Fibroblast of skin of right quadriceps (primary cell): ENCODE measurements at places on chromosomes 3 and 15.

- DNase-seq = no peak
Observed at GRCh38 chr3:195763076-195763830, 42.5 kb downstream of the MUC20 start.

DNA sequence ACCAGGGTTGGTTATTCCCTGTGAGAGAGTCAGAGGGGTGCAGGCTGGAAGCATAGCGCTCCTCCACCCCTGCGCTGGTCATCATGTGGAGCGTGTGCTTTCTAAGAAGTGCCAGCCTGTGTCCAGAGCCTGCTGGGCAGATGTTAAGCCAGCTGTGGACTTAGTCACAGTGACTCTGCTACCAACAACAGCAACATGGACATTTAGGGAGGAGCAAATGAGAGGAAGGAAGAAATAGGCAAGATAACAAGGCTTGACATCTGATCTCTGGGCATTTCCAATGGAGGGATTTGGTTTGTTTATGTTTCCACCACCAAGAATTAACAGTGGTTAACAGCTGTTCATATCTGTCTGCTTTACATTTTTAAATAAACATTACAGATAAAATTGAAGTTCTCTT, 36.4 kb upstream of the MYZAP start:
- no peak for DNase-seq

GRCh38 chr15:76328958-76329357, 7.6 kb upstream of the ISL2 start:
- no peak for DNase-seq

GRCh38 chr15:40420071-40420713, 14.6 kb downstream of the IVD start:
- no peak for DNase-seq

DNA sequence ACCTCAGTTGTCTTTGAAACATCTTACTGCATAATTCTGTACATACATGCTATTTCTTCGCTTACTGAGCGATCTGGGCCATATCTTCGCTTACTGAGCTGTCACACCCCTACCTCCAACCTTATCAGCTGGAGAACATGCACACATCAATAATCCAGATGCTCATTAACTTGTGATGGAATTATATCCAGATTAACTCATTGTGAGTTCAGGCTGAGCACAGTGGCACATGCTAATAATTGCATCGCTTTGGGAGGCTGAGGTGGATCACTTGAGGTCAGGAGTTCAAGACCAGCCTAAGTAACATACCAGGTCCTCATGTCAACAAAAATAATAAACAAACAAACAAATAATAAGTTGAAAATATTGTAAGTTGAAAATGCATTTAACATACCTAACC, 19.3 kb upstream of the ANXA2 start:
- no peak for DNase-seq

- DNase-seq = no peak
Observed at GRCh38 chr3:67901681-67902080, 247.3 kb upstream of the SUCLG2 start.

DNA sequence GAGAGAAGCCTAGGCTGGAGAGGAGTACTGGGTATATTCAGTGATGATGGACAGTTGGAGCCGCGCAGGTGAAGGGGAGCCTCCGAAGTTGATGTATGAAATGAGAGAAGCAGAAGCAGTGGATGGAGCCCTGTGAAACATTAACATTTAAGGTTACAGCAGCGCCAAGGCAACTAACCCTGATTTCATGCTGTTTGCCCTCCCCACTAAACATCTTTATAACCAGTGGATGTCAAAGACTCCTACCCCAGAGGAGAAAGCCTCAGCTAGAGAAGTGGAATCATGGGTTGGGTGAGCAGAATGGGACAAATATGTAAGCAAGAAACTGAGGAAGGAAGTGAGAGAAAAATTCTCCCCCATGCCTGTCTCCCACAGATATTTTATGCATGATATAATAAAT, 92.0 kb upstream of the NMNAT3 start:
- no peak for DNase-seq

- DNase-seq = no peak
Observed at GRCh38 chr3:52846432-52846965, 11.7 kb upstream of the MUSTN1 start.

DNA sequence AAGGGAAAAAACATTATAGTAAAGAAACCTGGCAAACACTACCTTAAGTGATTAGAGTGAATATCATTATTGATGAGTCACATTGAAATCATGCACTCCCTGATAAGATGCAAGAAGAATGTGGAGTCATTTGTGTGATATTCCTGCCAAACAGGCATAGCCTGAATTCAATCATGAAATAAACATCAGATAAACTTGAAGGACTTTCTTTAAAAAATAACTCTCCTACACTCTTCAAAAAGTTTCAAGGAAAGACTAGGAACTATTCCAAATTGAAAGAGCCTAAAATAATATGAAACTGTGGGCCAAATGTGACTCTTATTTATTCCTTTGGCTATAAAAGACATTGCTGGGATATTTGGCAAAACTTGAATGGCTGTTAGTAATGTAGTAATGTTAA, 625.7 kb upstream of the LMCD1 start:
- no peak for DNase-seq

GRCh38 chr3:31230425-31231223, 302.1 kb upstream of the STT3B start:
- no peak for DNase-seq

- DNase-seq = no peak
Observed at GRCh38 chr3:109413049-109413448, 75.7 kb upstream of the DPPA4 start.

DNA sequence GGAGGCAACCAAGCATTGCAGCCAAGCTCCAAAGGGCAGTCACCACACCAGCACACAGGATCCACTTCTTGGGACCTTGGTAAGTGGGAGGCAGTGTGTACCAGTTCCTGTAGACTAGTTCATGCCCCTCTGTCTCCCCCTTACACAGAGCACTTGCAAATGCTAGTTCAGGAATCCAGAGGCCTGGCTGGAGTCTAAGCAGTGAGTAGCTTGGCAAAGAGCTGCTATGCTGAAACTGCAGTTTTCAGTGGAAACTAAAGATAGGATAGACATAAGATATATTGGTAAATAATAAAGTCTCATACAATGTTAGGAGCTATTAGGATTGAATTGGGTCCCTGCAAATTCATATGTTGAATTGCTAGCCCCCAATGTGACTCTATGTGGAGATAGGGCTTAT, 13.9 kb upstream of the SLC41A3 start:
- no peak for DNase-seq

- DNase-seq = no peak
Observed at GRCh38 chr15:32959077-32959476, 235.4 kb downstream of the FMN1 start.

DNA sequence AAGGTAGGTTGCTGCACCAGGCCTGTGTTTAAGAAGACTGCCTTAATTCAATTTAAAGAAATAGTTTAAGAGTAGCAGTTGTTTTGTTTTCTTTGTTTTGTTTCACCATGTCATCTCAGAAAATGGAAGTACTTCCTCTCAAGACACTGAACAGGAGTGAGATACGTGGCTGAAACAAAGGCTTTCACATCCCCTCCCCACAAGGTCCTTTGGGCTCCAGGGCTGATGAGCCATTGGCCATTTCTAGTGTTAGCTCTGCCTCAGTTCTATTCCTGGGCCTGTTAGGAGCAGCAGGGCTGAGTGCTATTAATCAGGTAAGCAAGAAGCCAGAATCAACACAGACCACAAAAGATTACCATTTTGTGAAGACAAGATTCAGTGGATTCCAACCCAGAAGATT, 132.8 kb downstream of the KCNAB1 start:
- DNase-seq = no peak

DNA sequence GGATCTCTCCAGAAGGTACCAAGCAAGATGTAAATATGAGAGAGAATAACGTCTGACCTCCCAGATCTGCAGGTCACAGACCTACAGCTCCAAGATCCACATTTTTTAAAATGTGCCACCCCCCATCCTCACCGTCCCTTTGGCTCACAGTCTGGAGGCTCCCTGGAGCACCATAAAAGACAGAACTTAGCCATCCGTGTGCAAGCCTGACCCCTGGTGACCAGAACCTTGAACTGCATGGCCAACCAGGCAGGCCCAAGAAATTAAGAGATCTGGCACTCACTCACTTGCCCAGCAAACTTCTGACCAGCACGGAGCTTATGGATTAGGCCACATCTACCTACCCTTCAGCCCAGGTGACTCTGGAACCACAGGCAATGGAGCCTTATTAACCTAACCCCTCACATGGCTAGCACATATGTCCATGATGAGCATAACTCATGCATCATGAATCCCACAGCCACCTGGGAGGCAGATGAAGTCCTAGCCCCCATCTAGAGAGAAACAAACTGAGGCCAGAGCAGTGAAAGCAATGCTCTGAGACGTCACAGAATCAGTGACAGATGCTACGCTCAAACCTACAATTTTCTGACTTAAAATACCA, 275.3 kb downstream of the UACA start:
- peak; percentile 64 for DNase-seq

DNA sequence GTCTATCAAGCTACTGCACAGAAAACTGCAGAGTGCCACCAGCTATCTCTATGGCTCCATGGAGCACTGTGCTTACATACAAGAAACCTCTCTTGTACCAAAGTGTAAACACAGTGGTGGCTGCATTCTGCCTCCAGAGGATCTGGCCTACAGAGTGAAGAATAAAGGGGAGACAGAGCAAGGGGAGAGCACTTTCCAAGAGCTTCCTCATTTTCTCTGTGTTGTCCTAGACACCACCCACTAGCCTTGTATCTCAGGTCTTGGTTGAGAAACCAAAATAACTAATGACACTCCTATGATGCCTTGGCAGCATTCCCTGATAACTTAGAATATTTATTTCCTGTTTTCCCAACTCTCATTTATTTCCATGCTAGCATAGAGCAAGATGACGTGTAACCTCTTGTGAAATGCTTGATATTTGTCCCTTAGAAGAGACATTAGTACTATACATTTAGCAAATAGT, 56.9 kb upstream of the PHLDB2 start:
- peak; percentile 96 for DNase-seq

GRCh38 chr3:11349446-11349845, 77.2 kb downstream of the ATG7 start:
- DNase-seq = no peak

DNA sequence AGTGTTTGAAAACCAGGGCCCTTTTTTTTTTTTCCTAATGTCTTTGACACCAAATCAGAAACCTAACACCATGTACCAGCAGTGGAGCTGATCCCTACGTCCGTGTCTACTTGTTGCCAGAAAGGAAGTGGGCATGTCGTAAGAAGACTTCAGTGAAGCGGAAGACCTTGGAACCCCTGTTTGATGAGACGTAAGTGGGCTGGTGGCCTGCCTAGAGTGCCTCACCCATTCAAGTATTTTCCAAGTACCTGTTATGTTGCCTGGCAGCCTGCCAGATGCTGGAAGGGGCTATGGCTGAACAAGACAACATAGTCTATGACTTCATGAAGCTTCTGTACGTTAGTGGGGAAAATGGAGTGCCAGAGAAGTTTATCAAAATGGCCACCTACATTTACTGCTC, 39.7 kb downstream of the ESYT3 start:
- DNase-seq = no peak

DNA sequence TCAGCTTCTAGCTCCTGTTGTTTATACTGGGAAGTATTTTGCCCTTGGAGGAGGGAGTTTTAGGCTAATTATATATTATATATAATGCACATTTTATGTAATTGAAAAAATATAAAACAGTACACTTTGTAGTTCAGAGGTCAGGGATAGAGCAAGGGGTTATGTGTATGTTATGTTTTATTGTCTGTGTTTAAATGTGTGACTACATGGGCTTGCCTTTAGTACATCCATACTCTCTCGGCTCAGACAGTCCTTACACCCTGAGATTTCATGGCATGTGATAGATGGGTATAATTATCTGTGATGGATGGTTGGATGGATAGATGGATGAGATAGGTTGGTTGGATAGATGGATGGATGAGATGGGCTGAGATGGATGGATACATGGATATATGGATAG, 17.4 kb upstream of the ST3GAL6 start:
- no peak for DNase-seq

DNA sequence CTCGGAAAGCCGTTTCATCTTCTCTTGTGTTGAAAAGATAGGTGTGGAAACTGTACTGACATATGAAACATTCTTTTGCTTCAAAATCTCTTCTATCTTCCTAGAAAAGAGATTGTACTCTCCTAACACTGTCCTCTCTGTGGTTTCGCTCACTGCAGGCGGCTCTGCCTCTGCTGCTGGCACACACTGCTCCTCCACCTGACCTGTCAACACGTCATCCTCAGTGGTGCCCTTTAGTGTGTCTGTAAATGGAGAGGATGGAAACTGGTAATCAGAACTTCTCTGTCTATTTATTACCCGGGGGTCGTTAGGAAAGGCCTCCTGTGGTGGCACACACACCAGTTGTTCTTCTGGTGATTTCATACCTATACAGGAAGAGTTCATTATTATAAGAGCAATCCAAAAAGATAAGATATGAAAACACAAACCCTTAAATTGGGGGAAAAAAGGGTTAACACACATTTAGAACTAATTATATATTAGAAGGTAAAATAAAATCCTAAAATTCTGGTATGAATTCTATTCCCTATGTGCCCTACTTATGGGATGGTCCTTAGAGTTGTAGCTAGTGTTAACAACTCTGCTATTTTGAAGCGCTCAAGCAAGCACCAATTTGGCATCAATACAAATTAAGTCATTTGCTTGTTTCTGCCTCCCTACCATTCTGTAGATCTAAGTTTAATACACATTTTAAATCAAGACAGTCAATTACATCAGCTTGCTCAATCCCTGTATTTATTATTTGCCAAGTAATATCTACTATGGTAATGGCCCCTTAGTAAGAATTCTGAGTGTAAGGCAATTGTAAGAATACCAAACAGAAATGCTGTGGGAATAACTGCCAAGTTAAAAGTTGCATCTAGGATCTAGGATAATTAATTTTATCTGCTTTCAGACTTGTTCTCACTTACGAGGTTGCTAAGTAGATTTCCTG, 49.2 kb downstream of the TASOR start:
- DNase-seq = no peak

DNA sequence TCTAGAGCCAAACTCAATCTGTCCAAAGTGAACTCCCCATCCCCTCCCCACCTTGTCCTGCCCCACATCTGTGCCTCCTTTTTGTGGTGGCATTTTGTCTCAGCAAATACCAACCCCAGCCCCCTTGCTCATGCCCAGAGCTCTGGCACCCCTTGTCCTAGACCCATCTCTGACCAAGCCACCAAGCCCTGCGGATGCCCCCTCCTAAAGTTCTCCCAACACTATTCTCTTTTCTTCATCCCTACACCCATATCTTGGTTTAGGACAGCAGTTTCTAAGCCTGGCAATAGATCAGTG, 17.7 kb downstream of the ACAA1 start:
- no peak for DNase-seq

GRCh38 chr3:31636049-31636448, 103.3 kb downstream of the STT3B start:
- no peak for DNase-seq

DNA sequence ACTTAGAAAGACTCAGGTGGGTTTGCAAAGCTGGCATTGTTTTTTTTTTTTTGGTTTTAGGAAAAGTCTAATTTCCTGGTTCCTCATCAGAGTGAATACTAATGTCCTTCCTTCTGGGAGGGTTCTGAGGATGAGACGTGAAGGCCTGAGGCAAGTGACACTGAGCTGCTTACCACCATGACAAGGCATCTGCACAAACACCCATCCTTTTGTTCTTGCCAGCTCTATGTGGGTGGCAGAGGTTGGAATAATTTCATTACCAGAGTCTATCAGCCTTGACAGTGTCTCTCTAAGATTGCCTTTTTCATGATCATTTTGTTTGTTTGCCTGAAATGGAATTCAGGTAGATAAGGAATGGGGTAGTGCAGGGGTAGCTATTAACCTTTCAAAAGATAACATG, 17.1 kb downstream of the RTP4 start:
- DNase-seq = no peak

GRCh38 chr15:48250640-48251076, 44.6 kb downstream of the SLC12A1 start:
- DNase-seq = peak; percentile 83

- peak; percentile 30 for DNase-seq
Observed at GRCh38 chr3:178342111-178342510, 194.1 kb upstream of the KCNMB2 start.
